Right cardiac atrium (tissue), 5 donors: ENCODE measurements at places on chromosomes 3 and 15. TPM values are rescaled to one million over a fixed set of nuclear protein-coding genes. Genes with fewer than 3 reads are reported as not detected.

DNA sequence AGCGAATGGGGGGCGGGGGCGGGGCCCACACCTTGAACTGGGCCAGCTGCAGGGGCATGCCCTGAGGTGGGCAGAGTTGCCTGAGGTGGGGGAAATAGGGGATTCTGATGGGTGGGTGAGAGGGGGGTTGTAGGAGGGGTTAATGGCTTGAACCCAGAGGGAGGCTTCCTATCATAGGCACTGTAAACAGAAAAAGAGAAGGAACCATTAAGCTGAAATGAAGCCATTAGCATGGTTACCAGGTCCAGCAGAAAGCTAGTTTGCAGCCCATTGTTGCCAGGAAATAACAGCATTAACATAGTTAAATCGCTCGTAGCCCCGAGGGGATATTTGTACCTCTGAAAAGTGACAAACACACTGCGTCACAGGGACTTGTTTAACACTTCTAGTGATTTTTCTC is 29.0 kb downstream of the ETV5 start:
- DNase-seq, result no peak

GRCh38 chr3:46183330-46183729 is 24.8 kb downstream of the CCR1 start:
- DNase-seq, result no peak

GRCh38 chr15:31219221-31219620 is 107.4 kb upstream of the KLF13 start:
- no peak for DNase-seq

DNA sequence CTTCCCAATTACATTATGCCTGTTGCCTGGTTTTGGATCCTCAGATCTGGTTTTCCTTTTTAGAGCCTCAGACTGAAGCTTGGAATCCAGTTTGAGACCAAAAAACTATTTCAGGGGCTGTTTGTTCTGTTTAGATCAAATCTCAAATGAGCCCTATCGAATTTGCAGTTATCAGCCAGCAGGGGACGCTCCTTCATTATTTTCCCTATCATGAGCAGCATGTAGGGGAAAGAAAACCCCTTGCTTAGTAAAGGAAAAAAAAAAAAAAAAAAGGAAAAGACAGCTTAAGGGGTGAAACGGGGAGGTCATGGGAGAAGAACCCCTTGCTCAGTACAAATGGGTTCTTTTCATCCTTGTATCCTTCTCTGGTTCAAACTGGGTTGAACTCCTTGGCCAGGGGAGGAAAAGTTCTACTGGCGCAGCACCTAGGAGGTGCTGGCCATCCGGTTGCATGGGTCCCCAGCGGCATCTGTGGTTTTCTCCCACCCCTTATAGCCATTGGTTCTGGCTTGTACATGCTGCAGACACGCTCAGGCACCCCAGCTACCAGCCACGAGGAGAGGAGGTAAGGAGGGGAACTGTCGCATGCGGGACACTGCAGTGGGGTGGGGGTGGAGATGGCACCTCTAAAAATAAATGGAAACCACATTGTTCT is 1375.1 kb upstream of the ALCAM start:
- no peak for DNase-seq

- peak; percentile 45 for DNase-seq
Measured at GRCh38 chr3:52432691-52433141, 12.2 kb downstream of the SEMA3G start.

- DNase-seq, result no peak
Measured at GRCh38 chr15:56095406-56095805, 102.0 kb upstream of the NEDD4 start.

DNA sequence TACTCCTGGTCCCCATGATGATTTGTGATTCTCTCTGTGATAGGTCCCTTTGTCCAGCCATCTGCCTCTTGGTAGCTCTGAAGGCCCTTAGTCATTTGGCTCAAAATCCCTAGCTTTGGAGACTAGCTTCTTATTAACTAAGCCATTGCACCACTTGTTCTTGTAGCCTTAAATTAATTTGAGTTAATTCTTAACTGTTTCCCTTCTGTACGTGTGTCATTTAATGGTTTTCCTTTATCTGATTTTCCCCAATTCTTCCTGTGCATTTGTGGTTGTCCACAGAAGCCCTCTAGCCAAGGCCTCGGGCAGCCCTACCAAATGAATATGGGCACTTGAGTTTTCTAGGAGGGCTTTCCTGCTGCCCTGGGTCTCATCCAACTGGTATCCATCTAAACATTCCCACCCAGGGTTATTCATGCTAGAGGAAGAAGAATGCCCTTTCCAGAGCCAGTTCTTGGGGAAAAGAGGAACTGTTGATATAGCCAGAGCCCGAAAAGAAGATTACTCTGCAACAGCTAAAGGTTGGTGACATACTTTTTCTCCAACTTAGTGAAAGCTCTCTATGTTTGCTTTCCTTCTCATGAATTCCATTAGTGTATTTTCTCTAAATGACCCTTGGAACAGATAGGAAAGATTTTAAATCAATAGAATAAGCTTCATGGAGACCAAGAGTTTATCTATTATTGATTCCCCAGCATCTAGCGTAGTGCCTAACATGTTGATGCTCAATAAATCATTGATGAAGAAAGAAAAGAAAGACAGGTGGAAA is 44.2 kb upstream of the ZBTB38 start:
- DNase-seq, result no peak

The IL20RB gene
- 0.57 TPM for polyA plus RNA-seq
